SK-MEL-5 (cell line): ENCODE measurements at places on chromosomes 6 and 20. TPM values are rescaled to one million over a fixed set of nuclear protein-coding genes. Genes with fewer than 3 reads are reported as not detected.

GRCh38 chr6:46017726-46018125, 2.1 kb upstream of the CLIC5 start:
- no peak for DNase-seq

- DNase-seq, result peak; percentile 26
Measured at GRCh38 chr6:37061157-37061804, 55.8 kb downstream of the FGD2 start.

DNA sequence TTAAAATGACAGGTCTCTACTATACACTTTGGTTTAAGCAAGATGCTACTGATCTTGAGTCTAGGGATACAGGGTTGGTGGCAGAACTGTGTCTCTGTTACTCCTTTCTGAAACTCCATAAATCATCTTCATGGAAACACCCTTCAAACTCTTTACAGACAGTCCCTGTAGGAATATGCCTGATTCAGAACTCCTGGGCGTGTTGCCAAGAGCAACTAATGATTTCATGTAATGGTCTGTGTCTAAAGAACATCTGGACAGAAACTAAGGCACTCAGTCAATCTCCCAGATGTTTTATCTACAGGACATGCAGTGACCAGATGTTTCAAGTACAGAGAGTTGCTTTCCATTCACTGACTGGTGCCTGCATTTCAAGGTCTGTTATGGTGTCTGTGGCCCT, 464.4 kb upstream of the CHD6 start:
- DNase-seq, result no peak

GRCh38 chr6:161216616-161217205, 57.1 kb downstream of the AGPAT4 start:
- DNase-seq, result no peak

GRCh38 chr6:85462673-85463072, 12.8 kb downstream of the NT5E start:
- DNase-seq, result no peak

GRCh38 chr6:34249469-34250261, 859 bp upstream of the SMIM29 start:
- DNase-seq, result peak; percentile 36

DNA sequence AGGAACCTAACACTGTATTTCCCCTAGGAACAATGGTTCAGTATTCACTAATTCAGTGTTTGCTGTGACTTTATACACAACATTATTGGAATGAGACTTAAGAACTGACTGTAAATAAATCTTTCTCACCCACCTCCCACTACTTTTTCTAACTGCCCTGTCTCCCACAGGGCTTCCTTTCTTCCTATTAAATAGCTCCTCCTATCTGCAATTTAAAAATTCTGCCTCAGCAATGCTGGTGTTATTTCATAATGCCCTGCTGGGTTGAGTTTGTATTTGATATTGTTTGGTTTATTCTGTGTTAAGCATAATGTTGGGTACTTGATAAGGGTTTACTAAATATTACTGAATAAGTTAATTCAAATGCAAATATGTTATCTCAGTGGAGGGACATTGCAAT, 573.1 kb upstream of the RNF217 start:
- DNase-seq, result peak; percentile 17

GRCh38 chr6:39228992-39229767, at the start of gene KCNK5:
Gene KCNK5, minus strand, starts transcription at chr6:39229475. Its CDS starts 364 bp downstream, at chr6:39229111.
- DNase-seq, result peak; percentile 73

GRCh38 chr6:146071781-146072180, 42.9 kb downstream of the GRM1 start:
- DNase-seq, result no peak

DNA sequence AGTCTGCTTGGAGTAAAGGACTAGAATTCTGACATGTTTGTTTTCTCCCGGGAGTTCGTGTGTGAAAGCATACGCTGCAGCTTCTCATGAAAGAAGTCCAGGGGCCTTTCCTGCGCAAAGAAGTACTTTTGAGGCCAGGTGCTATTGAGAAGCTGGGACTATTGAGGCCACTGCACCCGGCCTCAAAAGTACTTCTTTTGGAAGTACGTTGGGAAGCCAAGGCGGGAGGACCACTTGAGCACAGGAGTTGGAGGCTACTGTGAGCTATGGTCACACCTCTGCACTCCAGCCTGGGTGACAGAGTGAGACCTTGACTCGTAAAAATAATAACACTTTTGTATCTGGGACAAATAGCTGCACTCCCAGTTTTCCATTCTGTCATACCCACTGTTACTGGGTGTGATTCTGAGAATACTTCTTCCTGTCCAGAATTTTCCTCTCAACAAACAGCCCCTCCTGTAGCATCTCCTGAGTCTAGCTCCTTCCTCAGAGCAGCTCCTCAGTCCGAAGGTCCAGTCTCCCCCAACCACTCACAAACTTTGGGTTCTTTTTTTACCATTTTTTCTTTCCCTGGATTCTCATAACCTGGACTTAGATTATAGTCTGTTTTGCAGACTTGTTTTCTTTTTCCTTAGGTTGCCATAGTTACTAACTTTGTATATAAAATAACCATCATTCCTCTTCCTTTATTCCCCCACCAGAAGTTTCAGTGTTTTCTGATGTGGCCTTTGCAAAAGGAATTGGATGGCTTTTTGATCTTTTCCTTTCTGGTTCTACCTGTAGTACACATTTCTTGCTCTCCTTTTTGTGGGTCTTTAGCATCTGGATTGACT, 12.7 kb downstream of the STK35 start:
- no peak for DNase-seq

DNA sequence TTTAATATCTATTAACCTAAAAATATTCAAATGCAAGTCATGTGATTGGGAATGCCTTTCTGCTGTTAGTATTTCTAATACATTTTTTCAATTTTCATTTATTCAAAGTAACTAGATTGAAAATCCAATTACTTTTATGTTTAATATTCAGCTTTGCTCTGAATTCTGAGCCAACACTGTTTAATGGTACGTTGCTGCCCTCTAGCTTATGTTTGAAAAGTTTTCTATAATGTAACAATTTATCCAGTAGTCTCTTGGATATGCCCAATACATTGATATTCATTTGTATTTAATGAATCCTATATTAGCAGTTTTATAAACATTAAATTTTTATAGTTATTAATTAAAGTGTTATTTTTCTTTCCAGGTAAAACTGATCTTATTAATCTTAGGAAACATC, 47.4 kb downstream of the LGSN start:
- peak; percentile 62 for DNase-seq

DNA sequence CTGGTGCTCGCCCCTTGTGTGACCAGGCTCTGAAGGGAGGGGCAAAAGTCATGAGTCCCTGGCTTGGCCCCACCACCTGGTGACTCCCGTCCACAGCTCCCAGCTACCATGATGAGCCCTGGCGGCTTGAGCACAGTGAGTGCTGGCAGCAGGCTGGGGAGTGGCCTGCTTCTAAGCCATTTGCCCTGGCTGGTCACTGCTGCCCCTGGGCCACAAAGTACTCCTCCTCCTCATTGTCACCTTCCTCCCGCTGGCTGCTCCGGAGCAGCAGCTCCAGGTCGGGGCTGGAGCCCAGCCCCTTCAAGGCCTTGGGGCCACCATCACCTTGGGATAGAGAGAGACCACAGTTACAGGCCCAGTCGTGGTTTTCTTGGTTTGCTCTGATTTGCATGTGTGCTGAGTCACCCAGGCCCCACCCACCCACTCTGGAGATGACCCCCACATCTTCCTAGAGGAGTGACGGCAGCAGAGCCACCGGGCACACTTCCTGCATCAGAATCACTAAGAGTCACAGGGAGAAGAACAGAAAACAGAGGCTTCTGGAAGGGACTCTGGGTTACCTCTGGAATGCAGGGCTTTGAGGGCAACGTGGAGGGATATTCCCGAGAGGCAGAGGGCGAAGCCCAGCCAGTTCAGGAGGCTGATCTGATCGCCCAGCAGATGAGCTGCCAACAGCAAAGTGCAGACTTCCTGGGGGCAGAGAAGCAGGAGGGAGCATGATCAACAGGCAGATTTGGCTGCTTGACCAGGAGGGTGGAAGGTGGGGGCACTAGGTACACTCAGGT, 42.1 kb upstream of the CDH22 start:
- no peak for DNase-seq

GRCh38 chr6:164023535-164023934, 609.0 kb downstream of the QKI start:
- no peak for DNase-seq

DNA sequence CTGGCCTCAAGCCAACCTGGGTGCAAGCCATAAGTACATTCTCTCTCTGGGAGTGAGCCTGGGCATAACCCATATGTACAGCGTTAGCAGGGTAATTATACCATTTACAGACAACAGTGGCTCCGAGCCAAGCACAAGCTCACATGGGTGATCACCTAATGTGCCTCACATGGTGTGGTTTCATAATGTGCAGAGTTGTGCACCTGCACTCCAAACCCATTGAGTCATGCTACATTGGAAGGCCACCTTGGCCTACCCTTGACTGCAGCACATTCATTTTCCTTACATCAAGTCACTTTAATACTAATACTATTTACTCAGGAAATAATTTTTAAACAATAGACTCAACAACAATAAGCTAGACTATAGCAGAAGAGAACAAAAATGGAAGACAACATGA, 194.5 kb upstream of the PLN start:
- DNase-seq, result no peak

GRCh38 chr6:17458966-17459365, 65.6 kb downstream of the CAP2 start:
- no peak for DNase-seq

DNA sequence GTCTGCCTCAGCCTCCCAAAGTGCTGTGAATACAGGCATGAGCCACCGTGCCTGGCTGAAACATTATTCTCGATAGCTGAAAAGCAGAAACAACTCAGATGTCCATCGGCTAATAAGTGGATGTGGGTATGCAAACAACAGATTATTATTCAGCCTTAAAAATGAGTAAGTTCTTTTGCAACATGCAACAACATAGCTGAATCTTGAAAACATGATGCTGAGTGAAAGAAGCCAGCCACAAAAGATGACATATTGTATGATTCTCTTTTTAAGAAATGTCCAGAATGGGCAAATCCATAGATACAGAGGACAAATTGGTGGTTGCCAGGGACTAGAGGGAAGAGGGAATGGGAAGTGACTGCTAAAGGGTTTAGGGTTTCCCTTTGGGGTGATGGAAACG, 61.7 kb downstream of the RIOK1 start:
- DNase-seq, result no peak

GRCh38 chr6:136889271-136890193, 32.6 kb upstream of the SLC35D3 start:
- no peak for DNase-seq

DNA sequence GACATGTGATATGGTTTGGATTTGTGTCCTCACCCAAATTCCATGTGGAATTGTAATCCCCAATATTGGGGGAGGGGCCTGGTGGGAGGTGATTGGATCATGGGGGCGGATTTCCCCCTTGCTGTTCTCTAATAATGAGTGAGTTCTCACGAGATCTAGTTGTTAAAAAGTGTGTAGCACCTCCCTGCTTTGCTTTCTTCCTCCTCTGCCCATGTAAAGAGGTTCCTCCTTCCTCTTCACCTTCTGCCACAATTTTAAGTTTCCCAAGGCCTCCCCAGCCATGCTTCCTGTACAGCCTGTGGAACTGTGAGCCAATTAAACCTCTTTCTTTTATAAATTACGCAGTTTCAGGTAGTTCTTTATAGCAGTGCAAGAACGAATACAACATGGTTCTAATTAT, 2.1 kb upstream of the ZNF451 start:
- DNase-seq, result no peak

DNA sequence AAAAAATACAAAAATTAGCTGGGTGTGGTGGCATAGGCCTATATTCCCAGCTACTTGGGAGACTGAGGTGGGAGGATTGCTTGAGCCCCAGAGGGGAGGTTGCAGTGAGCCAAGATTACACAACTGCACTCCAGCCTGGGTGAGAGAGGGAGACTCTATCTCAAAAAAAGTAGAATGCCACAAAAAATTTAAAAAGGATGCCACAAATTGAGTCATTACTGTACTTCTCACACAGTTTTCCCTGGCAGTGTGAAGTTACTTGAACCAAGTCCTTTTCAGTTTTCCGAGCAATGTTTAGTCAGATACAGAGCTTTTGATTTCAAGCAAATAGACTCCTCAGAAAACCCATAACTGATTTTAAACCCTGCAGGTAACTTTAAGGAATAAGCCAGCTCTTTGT, 53.3 kb downstream of the TNFRSF21 start:
- no peak for DNase-seq

- no peak for DNase-seq
Measured at GRCh38 chr20:36477475-36477874, 63.8 kb upstream of the MYL9 start.

- DNase-seq, result no peak
Measured at GRCh38 chr20:23116311-23117089, 30.4 kb upstream of the CD93 start.

GRCh38 chr20:46739431-46740213, 30.2 kb downstream of the SLC2A10 start:
- no peak for DNase-seq

GRCh38 chr20:43993560-43993959, 78.9 kb downstream of the TOX2 start:
- DNase-seq, result no peak

- no peak for DNase-seq
Measured at GRCh38 chr20:62227591-62227976, 7.5 kb upstream of the HRH3 start.

- DNase-seq, result no peak
Measured at GRCh38 chr6:24763578-24763977, 11.2 kb upstream of the GMNN start.

DNA sequence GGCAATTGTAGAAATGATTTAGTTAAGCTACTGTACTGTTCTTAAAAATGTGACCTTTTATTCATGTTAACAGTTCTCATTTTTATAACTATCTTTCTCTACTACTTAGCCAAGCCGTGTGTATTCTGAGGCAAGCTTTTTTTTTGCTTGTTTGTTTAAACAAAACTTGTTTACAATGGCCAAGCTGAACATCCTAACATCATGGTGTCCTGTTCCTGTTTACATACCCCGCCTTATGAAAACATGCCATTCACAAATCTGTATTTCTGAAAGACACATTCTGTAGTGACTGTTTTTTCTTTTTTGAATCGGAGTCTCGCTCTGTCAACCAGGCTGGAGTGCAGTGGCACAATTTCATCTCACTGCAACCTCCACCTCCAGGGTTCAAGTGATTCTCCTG, 140.9 kb downstream of the NCOA3 start:
- DNase-seq, result no peak

GRCh38 chr20:14622796-14623195, 285.4 kb upstream of the FLRT3 start:
- DNase-seq, result peak; percentile 17

DNA sequence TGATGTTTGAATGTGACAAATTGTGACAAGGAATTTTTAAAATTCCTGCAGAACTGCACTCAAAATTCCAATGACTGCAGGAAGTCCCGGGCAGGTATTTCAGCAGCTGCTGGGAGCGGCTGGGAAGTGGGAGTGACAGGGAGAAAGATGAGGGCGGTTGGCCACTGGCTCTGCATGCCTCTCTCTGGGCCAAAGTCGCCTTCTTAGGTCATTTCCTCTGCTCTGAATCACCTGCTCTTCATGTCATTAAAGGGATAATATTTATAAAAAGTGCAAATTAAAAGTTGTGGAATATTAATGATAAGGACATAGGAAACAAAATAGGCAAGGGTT, 43.9 kb downstream of the RAMACL start:
- DNase-seq, result no peak

The SLC22A23 gene
- 6.2 and 8.0 TPM in 2 replicates for total RNA-seq

The RBPJL gene
- not detected in 2 replicates for total RNA-seq

The AVP gene
- not detected in 2 replicates for total RNA-seq

The SUMO4 gene
- 0.43 TPM in 1 of 2 replicates, not detected in the other for total RNA-seq

The MEI4 gene
- total RNA-seq, result 0.08 TPM in 1 of 2 replicates, not detected in the other

The DOK5 gene
- total RNA-seq, result 2.2 and 2.8 TPM in 2 replicates

The TNFRSF6B gene
- total RNA-seq, result 1.5 and 1.6 TPM in 2 replicates

The FAXC gene
- total RNA-seq, result 26.0 and 27.7 TPM in 2 replicates

The OR2H2 gene
- total RNA-seq, result not detected in 2 replicates

The TSHZ2 gene
- not detected in 2 replicates for total RNA-seq

The TFAP2D gene
- total RNA-seq, result not detected in 2 replicates

The TCP11 gene
- total RNA-seq, result not detected in 2 replicates
